Stimulated activated naive CD4-positive, alpha-beta T cell (primary cell): ENCODE measurements at places on chromosomes 6 and 20.

DNA sequence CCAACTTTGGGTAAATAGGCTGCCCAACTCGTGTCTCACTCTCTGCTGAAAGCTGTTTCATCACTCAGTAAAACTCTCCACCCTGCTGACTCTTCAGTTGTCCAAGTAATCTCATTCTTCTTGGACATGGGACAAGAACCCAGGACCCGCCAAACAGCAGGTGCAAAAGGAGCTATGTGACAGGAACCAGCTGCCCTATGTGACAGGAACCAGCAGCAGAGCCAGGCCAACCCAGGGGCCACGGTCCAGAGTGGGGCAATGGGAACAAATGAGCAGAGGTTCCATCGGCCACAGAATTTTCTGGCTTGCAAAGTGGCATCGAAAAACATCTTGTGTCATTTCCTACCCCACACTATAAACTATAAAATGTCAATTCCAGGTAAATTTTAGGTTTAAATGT is 56.5 kb downstream of the MOXD1 start:
- no peak for DNase-seq

DNA sequence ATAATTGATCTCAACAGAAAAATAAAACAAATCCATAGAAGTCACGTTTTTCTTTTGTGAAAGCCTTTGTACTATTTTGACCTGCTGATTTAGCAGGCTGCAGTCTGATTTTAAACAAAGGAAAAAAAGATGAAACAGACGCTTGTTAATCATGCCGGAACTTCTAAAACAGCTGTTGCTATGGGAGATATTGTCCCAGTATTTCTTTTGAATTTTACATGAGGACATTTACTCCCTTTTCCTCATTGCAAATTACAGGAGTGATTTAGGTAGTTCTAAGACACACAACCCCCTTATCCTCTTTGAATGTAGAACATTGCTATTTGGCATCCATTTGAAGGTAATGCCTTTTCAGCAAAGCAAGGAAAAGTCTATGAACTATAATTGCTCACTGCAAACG is 416.1 kb downstream of the BCKDHB start:
- DNase-seq, result no peak

GRCh38 chr6:53664623-53665022 is 933 bp downstream of the KLHL31 start:
- DNase-seq, result no peak

GRCh38 chr6:84554706-84555105 is 209.7 kb downstream of the TBX18 start:
- DNase-seq, result no peak

GRCh38 chr6:167399599-167399998 is 74.7 kb downstream of the TTLL2 start:
- DNase-seq, result no peak

DNA sequence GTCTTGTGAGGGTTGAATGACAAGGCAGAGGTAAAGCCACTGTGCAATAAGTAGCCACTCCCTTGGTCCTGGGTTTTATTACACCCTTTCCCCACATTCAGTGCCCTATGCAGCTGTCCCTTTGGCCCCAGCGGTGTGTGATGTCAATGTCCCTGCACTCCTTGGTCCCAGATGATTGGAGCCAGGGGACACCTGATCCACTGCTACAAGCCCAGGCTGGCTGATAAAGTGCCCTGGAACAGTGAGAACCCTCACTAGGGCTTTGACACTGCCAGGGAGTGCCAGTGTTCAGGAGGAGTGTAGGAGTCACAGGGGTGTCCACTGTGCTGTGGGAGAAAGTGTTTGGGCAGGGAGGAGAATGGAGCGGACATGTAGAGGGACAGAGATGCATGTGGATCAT is 30.4 kb downstream of the GABRR1 start:
- DNase-seq, result no peak

- no peak for DNase-seq
Measured at GRCh38 chr6:170345662-170346061, 39.1 kb downstream of the FAM120B start.

DNA sequence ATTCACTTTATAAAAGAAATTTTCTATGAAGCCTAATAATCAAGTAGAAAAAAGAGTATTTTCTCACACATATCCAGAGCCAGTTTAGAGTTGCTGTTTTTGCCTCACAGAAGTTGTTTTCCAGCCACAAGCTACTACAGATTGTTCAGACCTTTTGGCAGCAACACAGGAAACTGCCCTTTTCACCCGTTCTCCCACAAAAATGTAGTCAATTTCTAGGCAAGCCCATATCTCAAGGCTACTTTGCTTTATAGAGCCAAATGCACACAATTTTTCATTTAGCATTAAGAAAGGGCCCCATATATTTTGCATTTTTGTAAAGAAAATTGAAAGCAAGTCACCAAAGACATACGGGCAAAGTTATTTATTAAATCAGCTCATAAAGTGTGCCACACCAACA is 49.5 kb downstream of the EPB41L2 start:
- no peak for DNase-seq

DNA sequence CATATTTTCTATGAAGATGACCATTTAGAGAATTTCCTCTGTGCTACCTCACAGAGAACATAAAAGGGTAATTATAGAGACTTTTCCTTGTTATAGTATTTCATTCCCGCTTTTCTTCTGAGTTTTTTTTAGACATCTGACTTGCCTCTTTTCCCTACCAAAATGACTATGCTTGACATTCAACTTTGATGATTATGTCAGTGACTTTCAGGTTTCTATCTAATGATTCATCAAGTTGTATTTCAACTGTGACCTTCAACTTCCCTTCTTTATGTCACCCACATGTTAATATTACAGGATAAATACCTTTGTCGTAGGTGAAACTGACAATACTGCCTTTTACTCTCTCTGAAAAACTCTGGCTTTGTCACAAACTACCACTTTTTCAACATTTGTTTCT is 95.3 kb downstream of the MLIP start:
- DNase-seq, result no peak

DNA sequence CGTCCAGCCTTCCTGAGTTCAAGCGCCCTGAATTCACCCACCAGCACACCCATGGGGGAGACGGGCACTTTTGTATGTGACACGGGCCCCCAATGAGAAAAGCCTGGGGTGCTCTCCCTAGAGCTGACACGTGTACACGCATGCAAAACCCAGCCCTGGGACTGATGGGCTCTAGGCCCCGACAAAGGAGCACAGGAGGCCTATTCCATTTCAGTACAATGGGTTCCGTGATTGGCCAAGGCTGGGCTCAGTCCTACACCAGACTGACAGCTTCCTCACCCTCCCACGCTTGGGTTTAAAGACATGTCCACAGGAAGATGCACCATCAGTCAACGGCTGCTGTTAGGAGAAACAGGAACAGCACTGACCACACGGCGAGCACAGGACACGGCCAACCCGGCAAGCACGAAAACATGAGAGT is 8.8 kb downstream of the ZBTB46 start:
- no peak for DNase-seq

- DNase-seq, result no peak
Measured at GRCh38 chr6:115442323-115442722, 618.4 kb downstream of the FRK start.

DNA sequence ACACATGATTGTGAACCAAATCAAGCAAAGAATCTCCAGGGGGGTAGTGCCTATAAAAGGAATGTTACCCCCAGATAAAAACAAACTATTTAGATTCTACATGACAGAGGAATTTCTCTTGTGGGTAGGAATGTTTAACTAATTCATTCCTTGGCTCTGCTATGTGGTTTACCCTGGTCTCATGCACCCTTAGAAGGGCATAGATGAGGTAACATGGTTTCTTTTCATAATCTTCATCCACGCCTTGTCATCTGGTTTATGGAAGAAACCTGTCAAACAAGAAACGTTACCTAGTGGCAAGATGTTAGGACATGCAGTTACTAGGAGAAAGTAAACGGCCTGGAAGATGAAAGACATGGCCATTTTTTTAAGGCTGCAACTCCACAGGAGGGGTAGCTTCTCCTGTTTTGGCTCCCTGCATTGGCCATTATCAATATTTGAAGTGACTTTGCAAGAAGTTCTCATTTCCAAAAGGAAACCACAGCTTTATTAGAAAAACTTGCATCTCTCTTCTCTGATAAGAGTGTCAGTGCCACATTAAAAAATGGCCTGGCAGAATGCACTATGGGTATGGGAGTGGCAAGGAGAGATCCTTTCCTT is 45.5 kb downstream of the STX11 start:
- DNase-seq, result no peak

DNA sequence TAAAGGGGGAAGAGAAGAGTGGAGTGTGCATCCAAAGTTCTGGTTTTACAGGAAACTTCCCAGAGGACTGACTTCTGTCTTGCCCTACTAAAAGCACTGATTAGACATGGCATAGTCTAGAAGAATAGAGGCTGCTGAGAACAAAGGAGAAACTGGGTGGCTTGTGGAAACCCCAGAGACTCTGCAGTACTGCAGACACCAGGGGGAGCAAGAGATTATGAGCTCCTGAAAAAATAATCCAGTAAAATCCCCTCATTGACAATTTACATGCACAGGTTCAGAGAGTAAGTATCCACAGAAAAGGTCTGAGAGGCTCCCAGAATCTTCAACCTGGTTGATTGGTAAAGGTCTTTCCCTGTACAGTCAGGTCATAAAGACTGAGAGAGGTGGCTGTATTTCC is 48.7 kb upstream of the CLVS2 start:
- DNase-seq, result no peak

- DNase-seq, result no peak
Measured at GRCh38 chr6:130843575-130844320, 16.5 kb downstream of the SMLR1 start.

GRCh38 chr6:167825332-167826229 is 1.1 kb upstream of the AFDN start:
- DNase-seq, result no peak

DNA sequence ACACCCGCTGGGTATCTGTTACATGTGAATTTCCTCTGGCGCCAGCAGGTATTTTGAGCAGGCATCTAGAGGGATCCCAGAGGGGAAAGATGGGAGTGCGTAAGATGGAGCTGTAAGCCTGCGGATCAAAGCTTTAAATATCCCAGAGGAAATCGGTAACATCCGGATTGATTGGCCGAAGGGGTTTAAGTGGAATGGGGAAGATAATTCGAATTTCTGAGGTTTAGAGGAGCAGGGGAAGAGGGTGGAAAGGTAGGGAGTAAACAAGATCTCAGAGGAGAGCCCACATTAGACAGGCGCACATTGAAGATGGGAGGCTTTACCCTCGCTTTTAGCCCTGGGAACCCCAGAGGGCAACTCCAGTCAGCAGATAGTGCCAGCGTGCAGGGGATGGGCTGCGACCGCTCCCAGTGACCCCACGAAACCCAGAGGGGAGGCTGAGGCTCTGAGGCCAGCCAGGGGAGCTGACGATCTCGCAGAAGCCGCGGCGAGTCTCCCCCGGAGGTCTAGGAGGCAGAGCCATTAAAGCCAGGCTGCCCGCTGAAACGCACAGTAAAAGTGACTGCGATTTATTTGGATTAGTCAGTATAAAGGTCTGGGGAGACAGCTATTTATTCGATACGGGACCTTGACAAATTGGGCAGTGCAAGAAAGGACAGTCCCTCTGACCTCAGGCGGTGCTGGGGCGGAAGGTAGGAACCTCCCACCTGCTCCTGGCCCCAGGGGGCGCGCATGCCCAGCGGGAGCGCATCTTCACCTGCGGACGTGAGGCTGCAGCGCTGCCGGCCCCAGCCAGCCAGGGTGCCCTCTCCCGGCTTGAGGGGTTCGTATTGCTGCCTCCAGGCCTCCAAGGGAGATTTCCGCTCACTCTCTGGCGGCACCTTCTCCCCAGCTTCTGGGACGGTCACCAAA is 34.3 kb upstream of the TCF21 start:
- no peak for DNase-seq
